Fibroblast of skin of left quadriceps (primary cell): ENCODE measurements at places on chromosomes 12 and 14.
A peak's percentile ranks its signal among the peaks of the same experiment; 100 is the strongest.

- no peak for DNase-seq
These were observed 52.7 kb downstream of the SPPL3 start for GRCh38 chr12:120851444-120851843.

DNA sequence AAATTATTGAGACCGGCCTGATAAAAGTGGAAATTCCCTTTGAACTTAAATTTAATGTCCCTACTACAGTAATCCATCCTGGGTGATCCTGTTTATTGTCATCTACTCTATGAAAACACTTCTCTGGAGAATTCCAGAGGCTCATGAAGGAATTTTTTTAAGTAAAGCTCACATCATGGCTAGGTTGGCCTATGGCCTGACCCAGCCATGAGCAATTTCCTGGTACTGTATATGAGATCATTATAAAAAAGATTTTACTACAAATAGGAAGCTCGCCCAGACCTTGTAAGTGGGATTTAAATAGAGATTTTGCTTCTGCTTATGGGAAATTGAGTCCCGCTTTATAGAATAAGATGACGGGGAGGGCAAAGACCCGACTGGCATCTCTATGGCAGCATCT lies 215.5 kb downstream of the DPF3 start:
- no peak for DNase-seq

DNA sequence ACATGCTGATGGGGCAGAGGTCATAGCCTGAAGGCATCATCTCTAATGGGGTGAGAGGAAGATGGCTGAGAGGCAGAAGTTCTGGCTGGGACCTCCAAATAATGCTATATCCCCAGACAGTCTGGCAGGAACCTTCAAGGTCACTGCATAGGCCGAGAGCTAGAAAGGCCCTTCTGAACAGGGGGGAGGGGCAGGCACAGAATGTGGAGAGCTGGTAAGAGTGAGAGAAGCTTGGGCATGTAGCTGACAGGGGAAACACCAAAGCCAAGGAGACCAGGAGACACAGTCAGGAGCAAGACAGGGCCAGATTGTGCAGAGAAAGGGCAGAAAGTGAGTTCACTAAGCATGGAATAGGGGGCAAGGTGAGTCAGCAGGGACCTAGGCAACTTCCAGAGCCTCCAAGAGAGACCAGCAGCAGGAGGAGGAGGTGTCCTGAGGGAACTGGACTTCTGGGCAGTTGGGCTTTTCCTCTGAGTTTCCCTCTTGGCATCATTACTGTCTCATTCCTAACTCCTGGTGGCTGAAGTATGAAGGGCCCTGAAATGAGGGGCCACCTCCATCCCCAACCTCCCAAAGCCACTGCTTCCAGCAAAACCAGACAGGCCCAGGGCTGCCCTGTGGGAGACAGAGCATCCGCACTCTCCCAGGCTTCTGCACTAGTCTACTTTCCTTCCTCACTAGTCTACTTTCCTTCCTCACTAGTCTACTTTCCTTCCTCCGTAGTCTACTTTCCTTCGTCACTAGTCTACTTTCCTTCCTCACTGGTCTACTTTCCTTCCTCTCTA lies 17.1 kb downstream of the ANO2 start:
- DNase-seq: no peak

DNA sequence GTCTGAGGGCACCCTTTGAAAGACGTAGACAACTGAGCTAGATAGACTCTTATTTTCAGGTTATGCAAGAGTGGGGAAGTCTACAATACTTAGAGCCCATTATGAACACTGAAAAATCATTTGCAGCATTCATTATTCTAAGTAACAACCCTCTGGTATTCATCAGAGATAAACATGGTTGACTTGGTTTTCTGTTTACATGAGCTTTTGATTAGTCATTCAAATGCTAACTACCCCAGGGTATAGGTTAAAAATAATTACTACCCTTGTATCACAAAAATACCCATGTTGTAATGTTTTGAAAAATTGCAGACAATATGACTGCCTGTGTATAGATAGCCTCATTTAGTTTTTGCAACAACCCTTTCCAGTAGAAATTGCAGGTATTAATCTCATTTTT lies 78.5 kb downstream of the PPFIBP1 start:
- no peak for DNase-seq

- no peak for DNase-seq
These were observed 32.7 kb upstream of the GLIPR1 start for GRCh38 chr12:75447691-75448393.

DNA sequence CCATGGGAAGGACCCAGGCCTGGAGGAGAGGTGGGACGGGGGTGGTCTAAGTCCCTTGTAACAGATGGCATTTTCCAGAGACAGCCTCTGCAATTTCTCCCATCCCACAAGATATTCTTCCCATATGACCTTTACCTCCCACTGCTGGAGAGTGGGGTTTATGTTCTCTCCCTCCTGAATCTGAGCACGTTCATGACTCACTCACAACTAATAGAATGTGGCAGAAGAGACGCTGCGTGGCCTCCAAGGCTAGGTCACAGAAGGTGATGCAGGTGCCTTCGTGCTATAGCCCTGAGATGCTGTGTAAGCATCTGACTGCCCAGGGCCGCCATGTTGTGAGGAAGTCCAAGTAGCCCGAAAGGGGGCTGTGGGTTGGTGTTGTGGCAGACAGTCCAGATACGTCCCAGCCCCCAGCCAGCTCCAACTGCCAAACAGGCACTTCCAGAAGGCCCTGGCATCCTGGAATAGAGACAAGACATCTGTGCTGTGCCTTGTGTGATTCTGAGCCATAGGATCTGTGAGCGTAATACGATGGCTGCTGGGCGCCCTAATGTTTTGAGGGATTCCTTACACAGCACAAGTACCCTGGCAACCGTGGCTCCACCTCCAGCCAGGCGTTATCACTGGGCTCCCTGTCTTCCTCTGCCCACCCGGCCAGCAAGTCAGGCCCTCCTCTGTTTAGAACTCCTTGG lies 56.1 kb upstream of the NCOR2 start:
- DNase-seq: no peak

DNA sequence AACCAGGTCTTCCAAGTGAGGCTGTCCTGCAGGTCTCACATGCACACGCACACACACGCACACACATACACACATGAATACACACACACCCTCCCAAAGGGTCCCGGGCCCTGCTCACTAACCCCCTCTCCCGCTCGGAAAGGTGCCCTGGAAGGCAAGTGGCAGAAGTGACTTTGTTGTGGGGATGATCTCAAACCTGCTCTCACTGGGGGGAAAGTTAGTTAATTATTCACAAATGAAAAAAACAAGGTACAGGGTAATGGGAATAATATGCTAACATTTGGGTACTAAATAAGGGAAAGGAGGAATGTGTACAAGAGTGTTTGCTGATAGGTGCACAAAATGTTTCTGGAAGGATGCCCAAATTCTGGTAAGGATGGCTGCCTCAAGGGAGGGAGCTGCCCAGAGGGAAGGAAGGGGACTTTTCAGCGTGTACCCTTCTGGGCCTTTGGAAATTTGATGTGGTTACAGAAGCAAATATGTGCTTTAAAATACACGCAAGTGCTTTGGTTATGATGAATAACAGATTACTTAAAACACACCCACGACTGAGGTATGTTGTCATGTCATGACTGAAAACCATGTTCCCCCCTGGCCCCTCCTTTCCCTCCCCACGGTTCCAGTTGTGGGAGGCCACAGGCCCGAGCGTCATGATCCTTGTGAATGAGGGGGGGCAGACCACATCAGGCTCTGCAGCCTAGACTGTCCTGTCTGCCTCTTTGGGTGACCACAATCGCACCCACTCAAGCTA lies 43.3 kb upstream of the PLEKHG6 start:
- no peak for DNase-seq

DNA sequence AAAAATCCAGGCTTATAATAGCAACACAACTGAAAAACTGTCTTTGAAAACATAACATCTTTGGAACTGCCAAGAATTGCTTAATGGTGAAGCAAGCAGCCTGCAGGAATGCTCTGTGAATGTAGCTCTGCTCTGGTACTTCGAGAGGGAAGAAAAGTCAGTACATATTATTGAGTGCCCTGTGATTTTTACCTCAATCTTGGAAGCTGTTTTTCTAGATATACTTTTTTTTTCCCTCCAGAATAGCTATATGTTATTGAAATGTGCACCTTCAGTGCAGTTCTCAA lies 508.1 kb downstream of the PCNX1 start:
- peak; percentile 51 for DNase-seq

DNA sequence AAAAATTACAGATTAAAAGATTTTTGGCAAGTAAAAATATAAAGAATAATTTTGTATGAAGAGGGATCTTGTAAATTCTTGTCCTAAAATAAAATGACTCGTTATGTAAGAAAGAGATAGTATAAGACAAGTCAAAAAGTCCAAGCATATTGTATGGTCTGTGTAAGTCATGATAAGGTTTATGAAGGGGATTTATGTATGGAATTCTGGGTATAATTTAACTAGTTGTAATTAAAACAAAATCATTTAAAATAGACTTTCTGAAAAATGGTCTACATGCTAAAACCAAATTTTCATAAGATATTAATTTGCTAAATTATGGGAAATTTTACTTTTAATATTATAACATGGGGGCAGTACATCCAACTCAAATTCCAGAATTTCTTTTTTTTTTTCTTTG lies 17.6 kb upstream of the PEX5 start:
- no peak for DNase-seq

- DNase-seq: no peak
These were observed 462 bp downstream of the KNTC1 start for GRCh38 chr12:122527478-122527944.

- no peak for DNase-seq
These were observed 74.2 kb downstream of the RBM19 start for GRCh38 chr12:113891739-113892520.

DNA sequence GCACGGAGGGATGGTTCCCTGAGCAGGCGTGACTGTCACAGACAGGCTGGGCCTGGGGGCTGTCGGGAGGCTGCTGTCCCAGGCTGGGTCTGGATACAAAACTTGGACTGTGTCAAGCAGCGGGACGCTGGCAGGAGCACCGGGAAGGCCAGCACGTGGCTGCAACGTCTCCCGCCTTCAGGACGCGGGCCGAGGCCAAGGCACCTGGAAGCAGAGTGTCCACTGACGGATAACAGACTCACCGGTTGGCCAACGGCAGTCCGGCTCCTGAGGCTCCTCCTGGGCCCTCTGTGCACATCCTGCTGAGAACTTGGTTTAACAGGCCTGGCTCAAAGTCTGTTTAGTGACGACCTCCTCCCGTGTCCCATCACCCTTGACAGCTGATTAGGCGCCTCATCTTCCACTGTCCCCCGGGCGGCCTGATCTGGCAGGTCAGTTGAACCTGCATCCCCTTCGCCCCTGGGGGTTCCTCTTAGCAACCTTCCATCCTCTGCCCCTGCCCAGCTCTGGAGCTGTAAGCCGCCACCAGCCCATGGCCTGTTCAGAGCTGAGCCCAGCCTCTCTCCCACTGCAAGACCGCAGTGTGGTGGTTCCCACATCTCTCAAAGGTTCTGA lies 2.5 kb downstream of the XRCC3 start:
- DNase-seq: no peak

- peak; percentile 16 for DNase-seq
These were observed 20.4 kb downstream of the TPH2 start for GRCh38 chr12:71958993-71959578.

GRCh38 chr12:2295941-2296461 lies 243.2 kb downstream of the CACNA1C start:
- no peak for DNase-seq

DNA sequence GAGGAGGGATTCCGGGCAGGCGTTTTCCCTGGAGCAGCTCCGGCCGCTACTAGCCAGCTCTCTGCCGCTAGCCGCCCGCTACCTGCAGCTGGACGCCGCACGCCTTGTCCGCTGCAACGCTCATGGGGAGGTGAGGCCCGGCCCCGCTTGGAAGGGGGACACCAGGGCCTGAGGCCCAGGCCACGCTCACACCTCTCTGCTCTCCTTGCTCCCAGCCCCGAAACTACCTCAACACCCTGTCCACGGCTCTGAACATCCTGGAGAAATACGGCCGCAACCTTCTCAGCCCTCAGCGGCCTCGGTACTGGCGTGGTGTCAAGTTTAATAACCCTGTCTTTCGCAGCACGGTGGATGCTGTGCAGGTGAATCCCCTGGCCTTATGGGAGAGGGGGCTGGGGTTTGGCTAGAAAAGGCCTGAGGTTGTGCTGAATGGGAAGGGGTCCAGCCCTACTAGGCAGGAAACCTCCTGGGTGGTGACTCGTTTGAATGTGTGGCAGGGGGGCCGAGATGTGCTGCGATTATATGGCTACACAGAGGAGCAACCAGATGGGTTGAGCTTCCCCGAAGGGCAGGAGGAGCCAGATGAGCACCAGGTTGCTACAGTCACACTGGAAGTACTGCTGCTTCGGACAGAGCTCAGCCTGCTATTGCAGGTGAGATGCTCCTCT lies 597 bp downstream of the RNF31 start:
- DNase-seq: no peak

GRCh38 chr12:40028296-40028695 lies 77.6 kb downstream of the SLC2A13 start:
- no peak for DNase-seq

GRCh38 chr12:123907726-123908476 lies 64.7 kb downstream of the CCDC92 start:
- no peak for DNase-seq

- DNase-seq: no peak
These were observed 1053.3 kb downstream of the VRK1 start for GRCh38 chr14:97850466-97850865.

DNA sequence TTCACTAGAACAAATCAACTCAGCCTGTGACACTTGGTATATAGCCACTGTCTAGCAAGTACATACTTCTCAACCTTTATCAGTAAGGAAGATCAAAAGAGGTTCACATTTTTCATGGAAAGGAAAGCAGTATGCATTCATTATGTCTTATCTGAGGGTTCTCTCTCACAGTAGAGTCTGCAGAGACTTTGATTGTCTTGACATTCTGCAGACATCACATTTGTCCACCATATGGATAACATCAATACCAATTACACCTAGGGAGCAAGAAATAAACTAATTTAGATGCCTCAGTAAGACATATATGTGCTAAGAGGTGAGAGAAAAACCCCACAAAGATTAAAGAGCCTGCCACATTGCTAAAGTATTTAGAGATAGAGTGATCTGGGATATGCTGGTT lies 110.8 kb upstream of the SLC35F4 start:
- DNase-seq: no peak

- DNase-seq: no peak
These were observed 181.5 kb upstream of the SFSWAP start for GRCh38 chr12:131529196-131530040.

DNA sequence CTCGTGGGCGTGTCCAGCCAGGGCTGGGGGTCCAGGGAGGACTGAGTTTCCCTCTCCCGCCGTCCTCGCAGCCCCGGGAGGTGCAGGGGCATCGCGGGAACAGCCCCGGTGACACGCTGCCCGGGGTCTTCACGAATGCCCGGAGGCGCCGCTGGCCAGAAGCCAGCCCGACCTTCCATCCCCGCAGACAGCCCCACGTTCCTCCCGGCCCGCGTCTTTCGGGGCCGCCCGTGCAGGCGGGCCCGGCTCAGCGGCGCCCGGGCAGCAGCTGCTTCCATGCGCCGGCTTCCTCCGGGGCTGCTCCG lies 827 bp upstream of the TEDC1 start:
- DNase-seq: no peak

- DNase-seq: no peak
These were observed 94.1 kb downstream of the FSCB start for GRCh38 chr14:44412858-44413569.

DNA sequence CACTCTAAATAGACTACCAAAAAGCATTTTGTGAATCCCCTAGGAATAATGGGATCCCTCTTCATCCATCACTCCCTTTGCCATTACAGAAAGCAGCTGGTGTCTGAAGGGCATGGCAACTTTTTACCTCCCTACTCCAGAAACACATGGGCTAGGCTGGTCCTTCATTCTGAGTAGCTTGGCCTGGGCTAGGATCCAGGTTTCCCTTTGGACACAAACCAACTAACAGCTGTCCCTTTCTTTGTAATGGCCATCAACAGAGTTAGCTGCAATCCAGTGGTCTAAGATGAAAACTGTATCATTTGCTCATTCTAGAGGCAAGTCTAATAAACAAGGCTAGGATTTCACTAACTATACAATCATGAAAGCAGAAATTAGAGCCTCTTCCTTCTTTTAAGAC lies 7.4 kb downstream of the GRIN2B start:
- DNase-seq: no peak
